ENCODE measurements at places on chromosomes 2 and 18. TPM values are rescaled to one million over a fixed set of nuclear protein-coding genes. Genes with fewer than 3 reads are reported as not detected.

Gene AFF3
- total RNA-seq = 0.08 TPM

Gene REG3A
- total RNA-seq = not detected

Gene LRP2
- not detected for total RNA-seq

Gene PLGLB2
- total RNA-seq = 0.11 TPM

Gene UGT1A6
- total RNA-seq = 1.5 TPM

Gene NAGK
- 79.8 TPM for total RNA-seq

Gene CCDC68
- 5.8 TPM for total RNA-seq

Gene GAD1
- 0.13 TPM for total RNA-seq

Gene STAT1
- total RNA-seq = 46.6 TPM

Gene FOXD4L1
- 0.09 TPM for total RNA-seq

Gene RHOB
- total RNA-seq = 488 TPM

Gene TGFA
- total RNA-seq = 8.2 TPM

Gene RNF125
- 0.25 TPM for total RNA-seq

Gene STPG4
- not detected for total RNA-seq

Gene RSAD2
- total RNA-seq = 0.19 TPM

Gene SCN9A
- total RNA-seq = 2.2 TPM

Gene SAG
- not detected for total RNA-seq

Gene SH3BP4
- total RNA-seq = 41.1 TPM

Gene AMER3
- not detected for total RNA-seq

Gene PSTPIP2
- 0.25 TPM for total RNA-seq

Gene HOXD12
- total RNA-seq = not detected

Gene OXER1
- total RNA-seq = not detected

Gene EFR3B
- total RNA-seq = 10.0 TPM

Gene SPP2
- not detected for total RNA-seq

Gene GPR75
- 1.1 TPM for total RNA-seq

Gene CFAP65
- total RNA-seq = 0.22 TPM

Gene SFT2D3
- 5.4 TPM for total RNA-seq

Gene RFX8
- total RNA-seq = not detected

Gene E2F6
- 23.8 TPM for total RNA-seq

Gene SIX2
- 2.5 TPM for total RNA-seq

Gene TEKT4
- total RNA-seq = not detected

Gene PER2
- total RNA-seq = 8.3 TPM

Gene ACKR3
- total RNA-seq = 7.7 TPM

Gene CFAP221
- total RNA-seq = 0.22 TPM

Gene IL36A
- total RNA-seq = not detected

Measured in A549 treated with dexamethasone at 1 μM for 4 hours (cell line).